CD8-positive, alpha-beta memory T cell (primary cell): ENCODE measurements at places on chromosomes 5 and 9.

- no peak for DNase-seq
These were observed 4.3 kb downstream of the CACNA1B start for GRCh38 chr9:137881591-137882505.

DNA sequence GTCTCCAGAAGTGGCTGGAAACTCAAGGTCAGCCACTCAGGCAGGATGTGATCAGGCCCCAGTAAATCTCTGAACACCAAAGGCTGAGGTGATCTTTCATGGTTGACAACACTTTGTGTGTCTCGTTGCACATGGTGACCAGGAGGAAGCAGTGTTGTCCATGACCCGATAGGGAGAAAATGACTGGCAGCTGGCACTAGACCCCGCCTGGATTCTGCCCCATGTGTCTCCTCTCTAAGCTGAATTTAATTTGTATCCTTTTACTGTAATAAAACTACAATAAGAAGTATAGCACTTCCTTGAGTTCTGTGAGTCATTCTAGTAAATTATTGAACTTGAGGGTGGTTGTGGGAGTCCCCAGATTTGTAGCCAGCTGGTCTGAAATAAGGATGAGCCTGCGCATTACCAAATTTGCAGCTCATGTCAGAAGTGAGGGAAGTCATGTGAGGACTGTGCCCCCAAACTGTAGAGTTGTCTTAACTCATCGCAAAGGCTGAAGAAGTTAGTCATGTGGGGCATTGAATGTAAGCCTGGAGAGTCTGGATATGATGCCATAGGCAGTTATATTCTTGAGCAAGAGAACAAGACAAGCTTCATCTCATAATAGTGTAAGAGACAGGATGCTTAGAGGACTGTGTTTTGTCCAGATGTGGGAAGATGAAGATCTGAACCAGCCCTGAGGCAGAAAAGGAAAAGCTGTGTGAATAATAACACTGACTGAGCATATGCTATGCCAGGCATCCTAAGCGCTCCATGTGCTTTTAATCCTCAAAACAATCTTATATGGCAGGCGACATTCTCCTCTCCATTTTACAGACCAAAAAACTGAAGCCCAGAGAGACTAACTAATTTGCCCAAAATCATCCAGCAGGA, 55.9 kb downstream of the TMEM215 start:
- no peak for DNase-seq

GRCh38 chr5:122341087-122341486, 29.1 kb downstream of the SNCAIP start:
- no peak for DNase-seq

DNA sequence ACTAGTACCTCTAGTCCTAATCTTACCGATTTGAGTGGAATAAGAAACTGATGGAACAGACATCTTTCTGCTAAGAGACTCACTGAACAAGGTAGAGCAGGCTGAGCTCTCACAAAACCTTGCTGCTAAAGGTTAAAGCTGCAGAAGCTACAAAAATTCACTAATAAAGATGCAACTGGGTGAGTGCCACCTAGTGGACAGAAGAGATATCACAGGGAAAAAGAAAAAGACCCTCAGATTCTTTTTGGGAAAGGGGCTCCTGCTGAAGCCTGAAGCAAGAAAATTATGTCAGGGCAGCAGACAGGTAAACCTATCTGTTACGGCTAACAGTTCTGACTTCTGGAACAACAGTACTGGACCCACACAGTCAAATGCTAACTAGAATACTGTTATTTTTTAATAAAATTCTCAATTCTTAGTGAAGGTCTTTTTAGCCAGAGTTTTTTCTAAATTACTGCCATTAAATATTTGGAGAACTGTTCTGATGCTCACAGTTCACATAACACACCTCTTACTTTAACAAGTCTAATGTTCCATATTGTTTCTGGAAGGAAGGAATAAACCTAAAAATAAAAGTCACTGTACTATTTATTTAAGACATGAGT, 51.2 kb downstream of the DIAPH1 start:
- DNase-seq = no peak

GRCh38 chr9:75183306-75183705, 95.0 kb downstream of the OSTF1 start:
- DNase-seq = no peak

DNA sequence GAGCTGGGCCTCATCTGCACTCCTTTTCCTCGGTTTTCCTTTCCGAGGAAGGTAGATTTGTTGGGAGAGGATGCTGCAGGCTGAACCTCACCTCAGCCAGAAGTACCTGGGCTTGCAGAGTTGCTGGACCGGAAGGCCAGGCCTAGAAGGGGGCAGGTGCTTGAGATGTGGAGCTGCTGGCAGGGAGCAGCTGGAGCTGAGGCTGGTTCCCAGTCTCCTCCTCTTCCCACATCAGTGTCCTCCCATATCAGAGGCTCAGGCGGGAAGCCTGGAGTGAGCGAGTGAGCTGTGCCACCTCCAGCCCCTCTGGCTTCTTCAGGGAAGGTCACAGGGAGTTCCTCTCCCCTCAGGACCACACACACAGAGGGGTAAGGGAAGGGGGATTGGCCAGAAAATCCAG, 259.4 kb downstream of the GADD45G start:
- DNase-seq = no peak

- no peak for DNase-seq
These were observed 134.8 kb downstream of the ZNF354C start for GRCh38 chr5:179194941-179195381.

DNA sequence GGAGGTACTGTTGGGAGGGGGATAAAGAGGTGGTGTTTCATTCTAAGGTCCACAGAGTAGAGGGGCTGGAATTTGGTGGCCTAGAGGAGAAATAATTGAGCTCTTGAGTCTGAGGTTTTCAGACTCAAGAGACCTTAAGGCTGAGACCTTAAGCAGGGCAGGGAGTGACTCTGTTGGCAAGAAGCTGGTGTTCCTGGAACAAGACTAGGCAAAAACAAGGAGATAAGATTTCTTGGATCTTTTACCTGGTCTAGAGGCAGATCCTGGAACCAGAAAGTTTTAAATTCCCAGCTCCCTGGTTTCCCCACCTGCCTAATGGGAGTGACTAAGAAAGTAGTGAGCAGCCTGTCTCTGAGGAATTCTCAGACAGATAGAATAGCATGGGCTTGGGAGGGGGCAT, 4.1 kb upstream of the CCL21 start:
- DNase-seq = no peak

- no peak for DNase-seq
These were observed 157.6 kb downstream of the SLC12A2 start for GRCh38 chr5:128241051-128241695.

DNA sequence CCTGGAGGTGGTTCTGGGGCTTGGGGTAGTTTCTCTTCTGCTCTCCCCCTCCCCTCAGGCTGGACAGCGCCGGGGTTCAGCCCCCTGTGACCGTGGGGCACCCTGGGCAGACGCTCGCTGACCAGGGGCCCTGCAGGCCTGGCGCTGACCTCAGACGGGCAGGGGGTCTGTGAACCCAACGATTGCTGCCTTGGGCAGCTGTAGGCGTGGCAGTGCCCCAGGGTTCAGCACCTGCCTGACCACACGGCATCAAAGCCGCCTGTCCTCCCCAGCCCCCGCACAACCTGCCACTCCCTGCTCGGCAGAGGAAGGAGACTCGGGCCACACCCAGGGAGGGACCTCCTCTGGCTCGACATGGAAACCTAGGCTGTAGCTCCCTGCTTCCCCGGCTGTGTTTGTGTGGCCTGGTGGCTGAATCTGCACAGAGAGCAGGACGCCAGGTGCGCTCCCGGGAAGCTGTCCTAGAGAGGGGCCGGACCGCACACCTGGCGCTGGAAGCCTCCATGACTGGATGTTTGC, 12.2 kb downstream of the LCN12 start:
- DNase-seq = no peak
